Stimulated activated CD8-positive, alpha-beta memory T cell treated with anti-CD3 and anti-CD28 coated beads, Interleukin-4, amount 100 ng/mL, for 24 hours (primary cell): ENCODE measurements at places on chromosomes 6 and 20.

GRCh38 chr6:74851596-74851995 lies 354.3 kb downstream of the COL12A1 start:
- no peak for DNase-seq

GRCh38 chr6:31092769-31093505 lies 19.4 kb downstream of the C6orf15 start:
- no peak for DNase-seq

DNA sequence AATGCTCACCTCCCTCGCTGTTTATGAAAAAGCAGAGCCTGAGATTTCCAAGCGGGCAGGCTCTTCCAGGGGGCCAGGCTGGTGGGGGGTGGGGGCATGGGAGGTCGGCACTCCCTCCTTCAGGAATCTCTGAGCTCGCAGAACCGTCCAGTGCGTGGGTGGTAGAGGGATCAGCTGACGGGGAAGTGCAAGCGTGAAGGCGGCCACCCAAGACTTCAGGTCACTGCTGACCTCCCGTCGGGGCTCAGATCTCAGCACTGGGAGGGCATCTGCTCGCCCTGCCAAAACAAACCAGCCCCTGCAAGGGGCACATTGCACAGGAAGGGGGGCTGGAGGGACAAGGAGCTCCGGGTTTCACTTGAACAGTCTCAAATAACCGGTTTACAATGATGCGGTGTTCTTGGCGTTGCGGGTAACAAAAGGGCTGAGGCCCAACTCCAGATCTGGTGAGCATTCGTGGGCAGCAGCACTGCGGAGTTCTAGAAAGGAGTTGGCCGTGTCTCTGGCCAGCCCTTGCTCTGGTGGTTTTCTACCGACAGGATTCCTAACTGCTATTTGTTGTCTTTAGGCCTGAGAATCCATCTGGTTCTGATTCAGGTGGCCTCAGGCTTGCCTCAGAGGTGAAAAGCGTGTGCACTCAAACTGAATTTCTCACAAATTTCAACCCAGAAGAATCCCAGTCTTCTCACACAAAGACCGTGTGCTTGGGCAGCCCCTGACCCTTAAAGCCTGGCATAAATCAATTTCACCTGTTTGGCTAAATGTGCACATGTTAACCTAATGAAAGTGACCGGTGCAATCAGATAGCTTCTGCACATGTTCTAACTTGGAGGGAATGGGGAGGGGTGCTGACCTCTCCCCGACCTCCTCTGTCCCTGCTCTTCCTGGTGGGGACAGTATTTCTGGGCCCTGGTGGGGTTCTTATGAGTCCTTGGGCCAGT lies 191.6 kb downstream of the MYLK4 start:
- no peak for DNase-seq

- no peak for DNase-seq
These were observed 4.4 kb downstream of the CD83 start for GRCh38 chr6:14121936-14122344.

GRCh38 chr6:119858901-119859300 lies 509.3 kb upstream of the MAN1A1 start:
- DNase-seq = no peak

- DNase-seq = no peak
These were observed 109.8 kb downstream of the TRERF1 start for GRCh38 chr6:42341771-42342553.

- no peak for DNase-seq
These were observed 30.3 kb upstream of the RCAN2 start for GRCh38 chr6:46521464-46521971.

DNA sequence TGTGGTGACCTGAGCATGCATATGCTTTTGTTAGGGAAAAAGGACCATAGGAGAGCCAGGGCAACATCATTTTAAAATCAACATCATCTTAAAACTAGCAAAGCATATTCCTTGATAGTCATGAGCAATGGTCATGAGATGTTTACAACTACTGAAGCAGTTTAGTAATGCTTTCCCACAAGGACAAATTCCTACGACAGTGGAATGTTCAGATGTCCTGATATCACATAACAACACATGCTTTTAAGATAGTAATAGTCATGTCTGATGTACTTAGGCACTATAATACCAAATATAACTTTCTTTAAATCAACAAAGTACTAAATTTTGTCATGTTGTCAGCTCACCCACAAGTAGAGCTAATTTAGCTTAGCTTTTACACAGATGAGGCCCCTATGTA lies 370.3 kb downstream of the HTR1B start:
- DNase-seq = no peak

- DNase-seq = no peak
These were observed 260.5 kb downstream of the DLL1 start for GRCh38 chr6:170030284-170030815.

- no peak for DNase-seq
These were observed 13.0 kb downstream of the BAG6 start for GRCh38 chr6:31639449-31639861.

GRCh38 chr6:97654674-97655073 lies 371.7 kb upstream of the MMS22L start:
- no peak for DNase-seq

DNA sequence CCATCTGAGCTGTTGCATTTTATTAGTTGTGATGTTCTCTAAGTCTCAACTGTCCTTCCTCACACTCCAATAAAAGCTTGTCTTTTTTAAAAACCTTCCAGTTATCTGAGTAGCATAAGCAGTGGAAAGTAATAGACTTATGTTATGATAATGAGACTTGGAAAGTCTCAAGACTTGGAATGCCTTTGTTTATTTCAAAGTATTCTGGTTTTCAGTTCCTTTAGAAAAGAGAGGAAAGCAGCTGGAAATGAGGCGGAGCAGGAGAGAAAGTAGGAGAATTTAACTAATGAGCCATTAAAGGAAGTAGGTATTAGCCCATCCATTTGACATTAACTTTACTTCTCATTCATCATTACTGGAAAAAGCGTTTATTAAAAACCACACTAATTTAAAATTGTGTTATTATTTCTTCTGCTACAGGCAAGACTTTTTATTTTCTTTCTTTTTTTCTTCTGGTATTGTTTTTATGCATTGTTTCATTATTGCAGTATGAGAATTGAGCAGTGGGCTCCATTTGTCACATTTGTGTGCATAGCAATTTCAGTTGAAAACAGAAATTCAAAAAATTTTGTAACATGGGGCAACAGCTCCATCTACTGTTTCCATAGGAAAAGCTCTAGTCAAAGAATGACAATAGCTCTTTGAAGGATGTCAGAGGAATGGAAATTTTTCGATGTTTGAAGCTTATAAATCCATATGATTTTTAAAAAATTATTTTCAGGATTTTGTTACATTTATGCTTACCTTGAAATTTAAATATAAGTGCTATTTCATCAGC lies 194.8 kb downstream of the COL9A1 start:
- DNase-seq = no peak

GRCh38 chr6:105713474-105714118 lies 310.7 kb upstream of the PREP start:
- DNase-seq = no peak

GRCh38 chr6:143187238-143187923 lies 126.7 kb downstream of the AIG1 start:
- DNase-seq = no peak

GRCh38 chr6:81749707-81750106 lies 2.8 kb downstream of the TENT5A start:
- DNase-seq = no peak

- DNase-seq = no peak
These were observed 5.2 kb downstream of the RPS12 start for GRCh38 chr6:132819405-132820161.

- DNase-seq = no peak
These were observed 32.0 kb downstream of the RPP40 start for GRCh38 chr6:4971851-4972250.

- no peak for DNase-seq
These were observed 519 bp downstream of the CBLN4 start for GRCh38 chr20:56004611-56005388.

DNA sequence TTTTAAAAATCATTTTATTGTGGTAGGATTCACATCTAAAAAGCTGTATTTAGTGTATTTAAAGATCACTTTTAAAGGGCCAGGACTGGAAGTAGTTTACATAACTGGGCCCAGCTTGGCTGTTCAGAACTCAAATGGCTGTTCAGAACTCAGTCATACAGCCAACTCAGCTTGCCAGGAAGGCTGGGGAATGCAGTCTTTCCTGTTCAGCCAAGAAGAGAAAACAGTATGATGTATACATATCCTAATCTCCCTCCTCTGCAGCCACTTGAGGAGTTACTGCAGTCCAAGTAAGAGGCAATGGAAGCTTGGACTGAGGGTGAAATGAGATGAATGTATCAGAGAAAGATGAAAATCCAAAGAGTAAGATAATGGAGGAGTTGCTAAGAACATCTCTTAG lies 24.6 kb downstream of the DSTN start:
- no peak for DNase-seq

DNA sequence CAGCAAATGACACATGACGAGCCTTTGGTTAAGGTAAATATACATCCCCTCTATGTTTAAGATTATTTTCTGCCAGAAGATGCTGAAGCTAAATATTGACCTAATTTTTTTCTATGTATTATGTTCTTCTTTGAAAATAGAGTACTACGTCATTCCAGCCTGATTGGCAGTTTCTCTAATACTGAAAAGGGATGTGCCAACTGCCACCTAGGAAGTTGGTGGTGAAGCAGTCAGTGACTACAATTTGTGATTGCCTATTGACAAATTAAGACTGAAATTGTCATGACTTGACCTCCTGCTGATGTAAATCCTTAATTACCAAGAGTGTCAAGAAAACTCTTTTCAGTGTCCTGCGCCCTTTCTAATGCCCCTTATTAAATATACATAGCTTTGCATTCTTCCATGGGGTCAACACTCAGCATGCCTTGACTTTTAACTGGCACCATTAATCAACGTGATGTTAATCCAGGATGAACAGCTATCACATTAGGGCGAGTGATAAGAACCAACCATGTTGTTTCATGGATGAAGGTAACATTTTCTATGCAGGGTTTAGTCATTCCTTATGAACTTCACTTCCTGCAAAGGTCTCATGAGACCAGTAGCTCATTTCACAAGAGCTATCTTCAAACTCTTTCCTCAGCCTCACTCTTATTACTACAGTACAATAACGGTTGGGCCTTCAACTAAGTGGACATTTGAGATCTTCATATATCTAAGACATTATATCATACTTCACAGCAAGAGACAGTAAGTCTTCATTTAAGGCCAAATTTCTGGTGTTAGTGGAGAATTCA lies 22.5 kb upstream of the SGK1 start:
- DNase-seq = no peak

DNA sequence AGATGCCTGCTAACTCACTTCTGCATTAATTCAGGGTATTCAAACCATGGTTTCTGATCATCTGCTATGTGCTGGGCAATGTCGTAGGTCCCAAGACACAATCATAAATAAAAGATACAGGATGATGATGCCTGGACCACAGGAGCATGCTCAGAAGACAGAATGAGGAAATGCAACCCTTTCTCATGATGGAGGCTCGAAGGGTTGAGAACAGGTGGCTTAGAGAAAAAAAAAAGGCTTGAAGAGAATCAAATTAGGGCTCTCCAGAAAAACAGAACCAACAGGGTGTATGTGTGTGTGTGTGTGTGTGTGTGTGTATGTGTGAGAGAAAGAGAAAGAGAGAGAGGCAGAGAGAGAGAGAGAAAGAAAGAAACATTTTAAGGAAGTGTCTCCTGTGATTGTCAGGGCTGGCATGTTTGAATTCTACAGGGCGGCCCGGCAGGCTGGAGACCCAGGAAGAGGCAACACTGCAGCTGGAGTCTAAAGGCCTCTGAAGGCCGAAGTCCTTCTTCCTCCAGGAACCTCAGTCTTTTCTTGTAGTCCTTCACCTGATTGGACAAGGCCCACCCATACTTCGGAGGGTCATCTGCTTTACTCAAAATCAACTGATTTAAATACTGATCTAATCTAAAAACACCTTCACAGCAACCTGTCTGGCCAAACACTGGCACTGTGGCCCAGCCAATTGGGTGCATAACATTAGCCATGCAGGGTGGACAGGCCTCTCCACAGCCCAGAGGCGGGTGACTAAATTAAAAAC lies 143.8 kb downstream of the ERMARD start:
- DNase-seq = no peak

- DNase-seq = no peak
These were observed 26.7 kb upstream of the TMEM14A start for GRCh38 chr6:52644253-52644652.

DNA sequence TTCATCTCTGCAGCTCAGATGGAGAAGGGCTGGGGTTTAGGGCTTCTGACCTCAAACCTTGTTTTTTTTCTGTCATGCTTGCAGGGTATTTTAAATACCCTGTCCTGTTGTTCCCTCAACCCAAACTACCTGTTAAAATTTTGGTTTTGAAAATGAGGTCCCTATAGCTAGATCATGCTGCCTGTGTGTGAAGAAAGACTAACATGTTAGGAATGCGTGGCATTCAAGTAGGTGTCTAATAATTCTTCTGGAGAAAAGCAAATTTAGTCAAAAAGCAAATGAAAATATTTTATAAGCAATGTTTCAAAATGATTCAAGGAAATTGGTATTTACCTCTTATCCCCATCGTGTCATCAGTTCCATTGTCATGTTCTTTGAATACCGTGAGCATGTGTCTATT lies 77.2 kb upstream of the C20orf144 start:
- DNase-seq = no peak

DNA sequence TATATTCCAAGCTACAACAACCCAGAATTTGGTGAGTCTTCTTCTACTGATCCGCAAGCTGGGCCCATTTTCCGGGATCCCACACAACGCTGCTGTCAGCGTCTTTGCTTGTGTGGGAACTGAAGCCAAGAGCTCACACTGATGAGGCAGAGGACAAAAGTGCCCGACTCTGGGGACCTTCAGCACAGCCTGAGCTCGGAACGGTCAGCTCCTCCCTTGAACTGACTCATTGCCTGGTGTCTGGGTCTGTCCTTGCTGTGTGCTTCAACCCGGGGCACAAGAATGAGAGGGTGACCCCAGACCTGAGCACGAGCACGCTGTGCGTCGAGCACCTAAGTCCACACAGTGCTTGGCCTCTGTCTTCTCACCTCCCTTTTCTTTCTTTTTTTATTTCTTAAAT lies 33.5 kb downstream of the DACT2 start:
- DNase-seq = no peak

- no peak for DNase-seq
These were observed 169.5 kb downstream of the TASP1 start for GRCh38 chr20:13469262-13469661.

DNA sequence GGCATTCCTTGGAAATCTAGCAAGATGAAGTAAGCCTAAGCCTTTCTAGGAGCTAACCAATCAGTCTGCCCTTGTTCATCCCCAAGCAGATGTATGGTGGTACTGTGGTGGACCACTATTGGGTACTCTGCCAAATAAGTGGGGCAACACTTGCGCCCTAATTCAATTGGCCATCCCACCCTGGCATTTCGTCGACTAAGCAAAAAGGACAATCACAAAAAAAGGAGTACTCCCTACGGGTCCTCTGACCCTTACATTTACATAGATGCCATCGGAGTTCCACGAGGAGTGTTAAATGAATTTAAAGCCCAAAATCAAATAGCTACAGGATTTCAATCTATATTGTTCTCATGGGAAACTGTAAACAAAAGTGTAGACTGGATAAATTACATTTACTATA lies 19.5 kb downstream of the CHD6 start:
- DNase-seq = no peak
